ENCODE measurements at places on chromosomes 11 and 22.

- no peak for DNase-seq
Observed at GRCh38 chr11:128764424-128765095, 70.7 kb downstream of the FLI1 start.

GRCh38 chr11:35290876-35291275, 128.5 kb downstream of the SLC1A2 start:
- DNase-seq, result no peak

DNA sequence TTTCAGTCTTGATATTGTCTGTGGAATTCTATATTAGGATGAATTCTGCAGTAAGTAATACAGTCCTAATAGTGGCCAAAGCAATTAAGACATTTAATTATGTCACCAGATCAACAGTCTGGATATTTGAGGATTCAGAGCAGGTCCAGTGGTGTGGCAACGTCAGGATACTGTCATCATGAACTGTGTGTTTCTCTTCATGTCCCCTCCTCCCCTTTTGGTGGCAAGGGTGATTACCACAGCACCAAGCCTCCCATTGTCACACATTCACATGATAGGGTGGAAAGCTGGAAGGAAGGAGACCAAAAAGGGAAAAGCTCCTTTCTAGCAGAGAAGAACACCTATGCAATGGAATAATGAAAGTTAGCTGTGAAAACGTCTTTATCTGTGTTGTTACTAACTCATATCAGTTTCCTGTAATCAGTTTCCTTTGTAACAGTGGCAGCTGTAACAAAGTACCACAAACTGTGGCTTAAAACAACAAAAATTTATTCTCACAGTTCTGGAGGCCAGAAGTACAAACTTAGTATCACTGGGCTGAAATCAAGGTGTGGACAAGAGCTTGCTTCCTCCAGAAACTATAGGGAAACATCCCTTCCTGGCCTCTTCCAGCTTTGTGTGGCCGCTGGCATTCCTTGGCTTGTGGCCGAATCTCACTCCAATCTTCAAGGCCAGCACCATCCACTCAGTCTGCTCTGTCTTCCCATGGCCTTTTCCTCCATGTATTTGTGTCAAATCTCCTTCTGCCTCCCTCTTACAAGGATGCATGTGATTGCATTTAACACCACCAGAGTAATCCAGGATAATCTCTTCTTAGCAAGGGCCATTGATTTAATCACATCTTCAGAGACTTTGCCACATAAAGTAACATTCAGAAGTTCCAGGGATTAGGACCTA, 6.5 kb upstream of the RBM14 start:
- no peak for DNase-seq

- DNase-seq, result no peak
Observed at GRCh38 chr11:11898648-11899047, 56.9 kb downstream of the USP47 start.

DNA sequence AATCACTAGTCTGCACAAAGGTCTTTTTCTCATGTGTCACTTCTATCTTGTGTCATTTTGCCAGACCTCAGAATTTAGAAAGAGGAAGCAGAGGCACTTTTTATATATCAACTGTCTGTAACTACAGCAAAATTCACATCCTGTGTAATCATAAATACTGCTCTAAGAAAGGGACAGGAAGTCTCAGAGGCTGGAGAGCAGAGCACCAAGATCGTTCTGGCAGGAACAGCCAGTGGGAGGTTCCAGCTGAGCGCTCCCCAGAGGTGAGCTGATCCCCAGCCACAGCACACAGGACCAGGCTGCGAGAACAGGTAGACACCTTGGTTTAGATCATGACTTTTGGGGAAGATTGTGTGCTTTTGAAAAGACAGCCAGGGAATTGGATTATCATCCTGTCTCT, at the start of gene MS4A7:
Gene MS4A7, plus strand, starts transcription at position 179 of the 400 bp plus-strand sequence. CDS start 4,610 bp downstream, outside the sequence.
- DNase-seq, result no peak

- no peak for DNase-seq
Observed at GRCh38 chr22:35560366-35560765, 19.7 kb downstream of the RASD2 start.

GRCh38 chr11:126088999-126089398, 26.3 kb upstream of the CDON start:
- DNase-seq, result no peak

DNA sequence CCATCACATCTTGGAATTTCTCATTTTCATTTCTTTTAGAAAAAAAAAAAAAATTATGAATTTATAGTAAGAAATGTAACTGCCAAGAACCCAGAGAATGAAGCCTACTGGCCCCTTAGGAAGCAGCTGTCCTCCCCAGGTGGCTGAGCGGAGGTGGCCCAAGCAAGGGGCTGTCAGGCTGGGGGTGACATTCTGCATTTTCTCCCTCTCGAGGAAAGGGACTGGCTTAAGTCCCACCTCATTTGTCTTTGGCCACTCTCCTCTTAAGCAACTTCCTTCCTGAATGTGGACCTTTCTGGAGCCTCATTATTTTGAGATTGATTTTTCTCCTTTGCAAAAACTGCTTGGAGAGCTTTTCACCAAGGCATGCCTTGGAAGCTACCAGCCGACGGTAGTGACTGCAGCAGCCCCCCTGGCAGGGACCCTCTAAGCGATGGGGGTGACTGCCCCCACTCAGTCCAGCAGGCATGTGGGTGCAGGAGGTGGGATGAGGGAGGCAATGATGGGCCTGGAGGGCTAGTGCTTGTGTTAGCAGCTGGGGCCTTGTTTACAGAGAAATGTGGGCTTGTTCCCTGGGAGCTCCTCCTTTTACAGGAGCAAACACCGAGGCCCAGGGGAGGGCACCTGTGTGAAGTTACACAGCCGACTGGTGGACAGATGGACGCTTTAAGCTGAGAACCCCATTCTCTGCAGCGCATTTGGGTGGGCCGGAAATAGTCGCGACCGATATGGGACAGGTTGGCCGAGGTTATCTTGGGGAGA, 111.7 kb downstream of the MORC2 start:
- no peak for DNase-seq

DNA sequence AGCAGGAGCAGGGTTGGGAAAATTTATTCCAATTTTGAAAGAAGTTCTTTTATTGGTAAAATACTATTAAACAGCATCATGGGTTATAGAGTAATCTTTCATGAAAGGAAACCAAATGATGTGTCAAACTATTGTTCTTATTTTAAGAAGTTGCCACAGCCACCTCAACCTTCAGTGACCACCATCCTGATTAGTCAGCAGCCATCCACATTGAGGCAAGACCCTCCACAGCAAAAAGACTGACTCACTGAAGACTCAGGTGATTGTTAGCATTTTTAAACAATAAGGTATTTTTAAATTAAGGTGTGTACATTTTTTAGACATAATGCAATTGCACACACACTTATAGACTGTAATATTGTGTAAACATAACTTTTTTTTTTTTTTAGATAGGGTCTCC, 3.7 kb upstream of the HEPHL1 start:
- no peak for DNase-seq

- no peak for DNase-seq
Observed at GRCh38 chr22:29813563-29813962, 24.5 kb downstream of the ASCC2 start.

DNA sequence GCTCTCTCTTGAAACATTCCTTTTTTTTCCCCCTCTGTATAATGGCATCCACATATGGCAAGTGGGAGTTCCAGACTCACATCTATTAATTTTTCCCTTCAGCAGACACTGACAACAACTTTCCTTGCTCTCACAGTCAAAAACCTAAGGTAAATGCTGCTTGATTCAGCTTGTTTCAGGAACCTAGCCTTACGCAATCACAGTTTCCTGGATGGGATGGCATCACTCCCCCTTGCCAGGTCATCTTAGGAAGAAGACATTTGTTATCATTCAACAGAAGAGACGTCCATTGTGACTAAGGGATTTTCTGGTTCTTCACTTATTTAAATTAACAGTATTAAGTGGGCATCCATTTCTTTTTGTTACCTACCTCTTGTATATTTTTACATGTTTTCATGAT, 112.0 kb upstream of the PDGFD start:
- DNase-seq, result no peak

DNA sequence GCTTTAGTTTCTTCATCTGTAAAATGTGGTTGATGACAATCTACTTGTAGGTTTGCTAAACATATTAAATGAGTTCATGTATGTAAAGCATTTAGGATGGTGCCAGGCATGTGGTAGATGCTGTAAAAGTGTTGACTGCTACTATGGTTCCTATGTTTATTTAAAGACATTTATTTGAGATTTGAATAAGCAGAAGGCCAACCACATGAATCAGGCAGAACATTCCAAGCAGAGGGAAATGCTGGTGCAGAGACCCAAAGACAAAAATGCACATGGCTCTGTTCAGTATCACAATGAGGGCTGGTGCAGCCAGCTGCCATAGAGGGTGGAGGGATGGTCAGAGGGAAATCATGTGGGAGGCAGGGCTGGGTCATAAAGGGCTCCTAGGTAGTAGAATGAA, 156.2 kb upstream of the PDGFD start:
- DNase-seq, result no peak

DNA sequence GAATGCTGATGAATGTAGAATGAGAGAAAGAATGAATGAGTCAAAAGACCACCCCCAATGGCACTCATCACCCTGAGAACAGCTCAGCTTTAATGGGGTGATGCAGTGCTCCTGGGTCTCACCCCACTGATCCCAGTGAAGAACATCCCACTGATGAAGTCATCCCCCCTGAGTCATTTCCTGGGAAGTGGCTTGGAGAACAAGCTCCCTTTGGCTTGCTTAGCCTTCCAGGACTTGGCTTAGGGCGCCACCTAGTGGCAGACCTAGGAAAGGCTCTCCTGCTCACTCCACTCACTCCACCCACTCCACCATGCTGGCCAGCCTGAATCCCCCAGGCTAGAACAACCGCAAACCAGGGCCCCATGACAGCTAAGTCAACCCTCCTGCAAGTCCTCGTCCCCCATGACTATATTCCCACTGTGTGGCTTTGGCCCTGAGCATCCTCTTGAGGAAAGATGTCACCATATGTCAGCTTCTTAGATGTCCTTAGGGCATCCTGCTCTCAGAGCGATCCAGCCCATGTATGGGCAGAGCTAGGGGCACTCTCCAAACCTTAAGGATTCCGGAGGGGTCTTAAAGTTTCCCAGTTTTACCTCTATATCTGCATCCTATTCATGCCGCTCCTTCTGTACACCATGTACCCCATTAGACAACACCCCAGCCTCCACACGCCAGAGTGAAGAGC, 17.8 kb upstream of the TMPRSS13 start:
- DNase-seq, result peak; percentile 70

- DNase-seq, result no peak
Observed at GRCh38 chr11:1302041-1302460, 7.4 kb downstream of the TOLLIP start.

GRCh38 chr11:103920449-103920848, 116.0 kb upstream of the DDI1 start:
- no peak for DNase-seq

- DNase-seq, result no peak
Observed at GRCh38 chr11:34145847-34146381, 40.5 kb downstream of the NAT10 start.

DNA sequence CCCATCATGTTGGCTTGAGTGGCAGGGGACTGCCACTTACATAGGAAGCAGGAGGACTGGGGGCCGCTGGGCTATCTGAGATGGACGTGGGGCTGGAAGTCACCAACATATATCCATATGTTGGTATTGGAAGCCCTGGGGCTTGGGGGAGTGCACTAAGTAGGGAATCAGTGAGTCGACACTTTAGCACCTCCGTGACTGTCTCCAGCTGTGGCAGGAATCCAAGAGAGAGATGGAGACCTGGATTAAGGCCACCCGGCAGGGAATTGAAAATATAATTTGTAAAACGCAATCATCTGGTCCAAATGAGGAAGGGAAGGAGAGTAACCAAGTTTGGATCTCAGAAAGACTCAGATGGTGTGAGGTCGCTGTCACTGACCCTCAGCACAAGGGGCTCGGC, 68.4 kb downstream of the ELFN2 start:
- DNase-seq, result no peak

GRCh38 chr11:65002706-65003105, 5.9 kb upstream of the BATF2 start:
- no peak for DNase-seq

DNA sequence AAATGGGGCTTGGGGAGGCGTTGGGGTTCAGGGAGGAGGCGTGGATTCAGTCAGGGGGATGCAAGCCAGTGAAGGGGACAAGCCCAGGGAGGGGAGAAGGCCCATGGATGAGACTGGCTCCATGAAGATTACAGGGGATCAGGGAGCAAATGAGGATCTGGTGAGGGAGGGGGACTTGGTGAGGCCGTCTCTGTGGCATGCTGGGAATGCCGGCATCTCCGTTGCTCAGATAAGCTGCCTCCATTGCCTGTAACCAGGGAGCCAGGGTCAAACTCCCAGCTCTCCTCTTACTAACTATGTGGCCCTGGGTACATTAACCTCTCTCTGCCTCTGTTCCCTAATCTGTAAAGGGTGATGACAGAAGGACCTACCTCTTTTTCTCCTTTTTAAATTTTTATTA, 38.7 kb downstream of the TPBGL start:
- DNase-seq, result no peak

DNA sequence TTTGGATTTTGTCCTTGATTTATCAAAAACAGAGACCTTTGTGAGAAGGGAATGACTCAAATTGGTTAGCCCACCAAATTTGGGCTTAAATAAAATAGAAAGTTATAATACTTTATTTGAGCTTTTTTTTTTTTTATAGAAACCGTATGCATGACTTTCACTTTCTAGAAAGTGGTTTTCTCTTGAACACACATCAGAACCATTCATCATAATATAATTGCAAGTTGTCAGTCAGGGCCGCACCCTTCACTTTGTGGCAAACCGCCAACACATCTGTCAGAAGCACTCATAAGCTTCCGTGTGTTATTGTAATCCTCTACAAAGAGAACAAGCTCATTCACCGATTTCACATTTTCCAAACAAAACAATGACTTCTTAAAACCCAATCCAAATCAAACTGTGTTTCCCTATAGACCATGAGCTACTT, 76.1 kb downstream of the SOX6 start:
- DNase-seq, result no peak

GRCh38 chr11:96388891-96389719, 607 bp downstream of the CCDC82 start:
- peak; percentile 51 for DNase-seq

GRCh38 chr11:111189466-111189865, 56.1 kb upstream of the POU2AF2 start:
- no peak for DNase-seq

DNA sequence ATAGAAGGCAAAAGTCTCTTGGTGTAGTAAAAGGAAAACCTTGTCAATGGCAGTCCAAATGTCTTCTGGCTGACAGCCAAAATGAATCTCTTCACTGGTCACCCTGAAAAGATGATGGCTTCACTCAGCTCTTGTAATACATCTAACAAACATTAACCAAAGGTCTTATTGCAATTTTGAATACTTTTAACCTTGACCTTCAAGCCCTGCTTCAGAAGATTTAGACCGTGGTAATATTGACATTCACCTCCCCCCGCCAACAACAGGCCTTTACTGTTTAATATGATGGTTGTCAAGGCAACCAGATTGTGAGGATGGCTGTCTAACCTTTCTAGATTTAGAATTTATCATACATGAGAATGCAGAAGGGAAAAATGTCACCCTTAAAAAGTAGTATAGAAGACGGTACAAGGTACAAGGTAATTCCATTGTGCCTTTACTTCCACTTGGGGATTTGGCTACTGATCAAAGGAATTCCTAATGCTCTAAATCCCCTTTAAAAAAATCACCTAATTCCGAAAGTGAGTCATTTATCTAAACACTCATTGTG, 342.3 kb downstream of the LARGE1 start:
- DNase-seq, result no peak

- no peak for DNase-seq
Observed at GRCh38 chr11:76888989-76889388, 28.3 kb downstream of the ACER3 start.

GRCh38 chr11:100434821-100435641, 252.1 kb upstream of the ARHGAP42 start:
- DNase-seq, result no peak

Data from amniotic stem cell (primary cell).